ENCODE measurements at places on chromosomes 3 and 15.

DNA sequence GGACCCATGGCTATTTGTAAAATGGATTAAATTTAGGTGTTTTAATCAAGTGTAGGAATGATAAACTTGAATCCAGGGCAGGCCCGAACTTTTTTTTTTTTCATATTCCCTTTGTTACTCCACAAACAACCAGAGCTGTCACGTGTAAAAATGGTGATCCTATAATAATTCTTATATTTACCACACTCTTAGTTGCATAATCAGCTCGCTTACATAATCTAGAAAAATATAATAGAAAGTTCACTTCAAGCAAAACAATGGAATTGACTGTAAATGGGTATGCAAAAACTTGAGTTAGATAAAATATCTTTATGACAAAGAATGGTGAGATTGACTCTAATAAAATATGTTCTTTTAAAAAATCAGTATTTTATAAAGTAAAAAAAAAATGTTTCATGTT lies 2.1 kb upstream of the PAQR9 start:
- DNase-seq = no peak

- peak; percentile 90 for DNase-seq
These were observed 1.1 kb downstream of the HES1 start for GRCh38 chr3:194137008-194137505.

DNA sequence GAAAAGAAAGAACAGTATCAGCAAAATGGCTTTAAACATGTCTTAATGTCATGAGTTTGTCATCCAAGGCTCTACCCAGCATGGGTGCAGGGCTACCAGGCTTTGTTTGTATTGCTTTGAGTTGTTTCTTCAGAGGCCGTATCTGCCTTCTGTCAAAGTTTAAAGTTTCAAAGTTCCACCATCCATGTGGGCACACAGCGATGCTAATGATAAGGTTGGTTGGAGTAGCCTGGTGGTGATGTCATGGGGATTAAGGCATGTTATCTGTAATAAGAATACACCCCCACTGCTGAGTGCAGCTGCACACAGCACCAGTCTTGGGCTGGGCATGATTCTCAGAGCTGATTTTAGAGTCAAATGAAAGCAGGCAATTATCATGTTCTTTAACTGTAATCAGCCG lies 72.0 kb upstream of the LRTM1 start:
- DNase-seq = no peak

DNA sequence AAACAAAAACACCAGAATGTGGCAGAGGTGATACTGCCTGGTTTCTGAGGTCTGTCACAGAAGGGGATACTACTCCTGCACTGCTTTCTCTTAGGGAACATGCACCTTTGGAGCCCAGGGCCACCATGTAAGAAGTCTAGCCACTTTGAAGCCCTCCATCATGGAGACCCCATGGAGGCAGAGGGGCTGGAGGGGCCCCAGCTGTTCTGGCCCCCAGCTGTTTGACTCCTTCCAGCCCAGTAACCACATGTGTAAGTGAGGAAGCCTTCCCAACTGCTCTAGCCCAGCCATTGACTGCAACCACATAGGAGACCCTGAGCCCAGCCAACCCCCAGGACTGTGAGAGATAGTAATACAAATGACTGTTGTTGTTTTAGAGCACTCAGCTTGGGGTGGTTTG lies 9.0 kb upstream of the IGDCC4 start:
- DNase-seq = no peak

DNA sequence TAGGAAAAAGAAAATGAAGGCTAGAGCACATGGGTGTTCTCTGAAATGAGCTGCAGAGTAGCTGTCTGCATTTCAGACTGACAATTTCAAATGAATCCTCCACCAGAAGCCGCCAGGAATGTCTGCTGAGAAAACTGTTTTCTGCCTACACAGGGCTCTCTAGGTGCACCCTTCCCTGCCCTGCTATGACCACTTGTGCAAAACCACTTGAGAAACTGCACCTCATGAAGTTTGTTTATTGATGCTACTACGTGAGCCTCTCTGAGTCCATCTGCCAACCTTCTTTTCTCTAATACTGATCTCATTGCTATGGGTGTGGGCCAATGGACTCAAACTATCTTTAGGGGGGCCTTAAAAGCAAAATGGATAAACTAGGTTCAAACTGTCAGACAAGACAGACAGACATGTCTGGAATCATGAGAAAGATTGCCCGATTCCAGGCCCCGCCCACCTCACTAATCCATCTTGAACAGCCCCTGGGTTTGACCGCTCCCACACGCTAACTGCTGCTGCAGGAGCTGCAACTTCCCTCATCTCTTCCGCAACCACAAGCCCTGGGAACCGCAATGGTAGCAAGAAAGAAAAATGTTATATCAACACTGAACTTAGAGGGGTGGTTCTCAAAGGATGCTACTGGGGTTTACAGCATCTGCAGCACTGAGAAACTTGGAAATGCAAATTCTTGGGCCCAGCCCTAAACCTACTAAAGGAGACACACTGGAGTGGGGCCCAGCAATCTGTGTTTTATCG lies 9.0 kb upstream of the CD47 start:
- no peak for DNase-seq

GRCh38 chr3:191348098-191348497 lies 17.8 kb upstream of the UTS2B start:
- DNase-seq = no peak

DNA sequence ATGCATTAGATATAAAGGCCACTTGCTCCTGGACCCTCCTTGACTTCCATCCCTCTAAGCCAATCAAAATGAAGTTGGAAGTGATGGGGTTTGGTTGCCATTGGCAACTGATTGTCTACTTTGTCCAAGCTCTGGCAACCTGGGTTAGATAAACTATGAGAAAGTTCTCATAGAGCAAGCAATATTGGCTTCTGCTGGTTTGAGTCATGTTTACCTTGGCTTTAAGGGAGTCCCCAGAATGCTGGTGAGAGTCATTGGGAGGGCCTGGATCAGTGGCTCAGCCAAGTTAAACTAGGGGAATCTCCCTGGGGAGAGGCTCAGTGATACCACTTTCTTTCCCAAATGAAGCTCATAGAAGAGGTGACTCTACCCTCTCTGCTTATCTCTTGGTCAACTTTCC lies 176.3 kb upstream of the ROPN1 start:
- no peak for DNase-seq

DNA sequence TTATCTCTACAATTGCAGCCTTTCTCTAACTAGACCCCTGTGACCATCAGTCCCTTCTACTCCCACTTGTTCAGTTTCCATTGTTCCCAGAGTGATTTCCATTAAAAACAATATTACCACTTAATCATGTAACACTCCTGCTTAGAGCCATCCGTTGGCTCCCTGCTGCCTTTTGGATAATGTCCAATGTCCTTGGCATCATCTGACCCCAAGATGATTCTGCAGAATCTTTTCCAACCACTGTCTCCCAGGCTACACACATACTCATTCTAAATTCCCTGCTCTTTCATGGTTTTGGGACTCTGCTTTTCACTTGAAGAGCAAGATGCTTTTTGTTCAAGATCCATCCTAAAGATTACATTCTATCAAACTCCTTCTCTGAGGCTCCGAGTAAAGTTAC lies 7.1 kb downstream of the KCNH8 start:
- DNase-seq = no peak

DNA sequence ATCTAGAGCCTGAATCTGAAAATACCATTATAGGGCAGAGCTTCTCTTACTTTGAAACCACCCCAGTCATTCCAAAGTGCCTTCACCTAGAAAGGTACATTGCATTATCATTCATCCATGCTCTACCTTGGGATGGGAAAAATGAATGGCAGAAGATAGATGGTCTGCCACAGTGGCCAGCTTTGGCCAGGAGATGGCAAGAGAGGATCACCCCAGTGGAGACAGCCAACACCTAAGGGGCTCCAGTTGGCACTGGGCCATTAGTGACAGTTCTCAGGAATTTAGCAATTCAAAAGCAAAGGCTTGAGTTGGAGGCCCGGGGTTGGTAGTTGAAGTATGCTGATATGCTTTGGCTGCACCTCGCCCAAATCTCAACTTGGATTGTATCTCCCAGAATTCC lies 253.6 kb upstream of the MRPL3 start:
- no peak for DNase-seq

GRCh38 chr3:167852216-167852615 lies 116.7 kb downstream of the SERPINI1 start:
- DNase-seq = no peak

DNA sequence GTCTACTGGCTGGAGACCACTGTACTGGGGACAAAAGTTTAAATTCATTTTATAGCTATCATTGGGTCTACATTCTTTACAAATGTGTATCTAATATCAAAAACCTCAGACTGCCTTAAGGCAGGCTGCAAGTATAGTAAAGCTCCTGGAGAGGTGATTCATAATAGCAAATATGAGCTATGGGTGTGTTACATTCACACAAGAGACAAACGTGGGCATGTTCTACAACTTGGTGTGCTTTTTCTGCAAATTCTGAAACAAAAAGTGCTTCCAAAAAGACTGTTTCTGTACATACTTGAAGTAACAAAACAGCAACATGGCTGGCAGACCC lies 1101.4 kb downstream of the ROBO1 start:
- DNase-seq = peak; percentile 37

- DNase-seq = no peak
These were observed 23.9 kb downstream of the EIF4E3 start for GRCh38 chr3:71701251-71701762.

- no peak for DNase-seq
These were observed 60.7 kb downstream of the CAPN7 start for GRCh38 chr3:15266510-15267376.

DNA sequence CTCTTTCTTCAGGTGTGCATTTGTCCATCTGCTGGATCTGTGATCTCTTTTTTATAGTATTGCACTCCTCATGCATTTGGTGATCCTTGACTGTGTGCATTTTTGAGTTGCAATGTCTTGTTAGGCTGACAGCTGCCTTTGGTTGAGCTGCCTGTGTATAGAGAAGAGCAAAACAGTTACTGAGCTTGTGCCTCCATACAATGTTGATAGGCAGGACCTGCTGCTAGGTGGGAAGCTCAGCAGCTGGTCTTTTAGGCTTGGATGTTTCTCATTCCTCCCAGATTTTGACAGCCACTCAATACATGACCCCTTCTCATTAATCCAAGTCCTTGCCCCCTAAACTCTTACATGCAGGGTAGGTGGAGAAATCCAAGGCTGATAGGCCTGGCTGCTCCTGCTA lies 74.8 kb upstream of the PIAS1 start:
- DNase-seq = no peak

GRCh38 chr3:20040548-20041196 lies 426 bp downstream of the KAT2B start:
- peak; percentile 68 for DNase-seq

DNA sequence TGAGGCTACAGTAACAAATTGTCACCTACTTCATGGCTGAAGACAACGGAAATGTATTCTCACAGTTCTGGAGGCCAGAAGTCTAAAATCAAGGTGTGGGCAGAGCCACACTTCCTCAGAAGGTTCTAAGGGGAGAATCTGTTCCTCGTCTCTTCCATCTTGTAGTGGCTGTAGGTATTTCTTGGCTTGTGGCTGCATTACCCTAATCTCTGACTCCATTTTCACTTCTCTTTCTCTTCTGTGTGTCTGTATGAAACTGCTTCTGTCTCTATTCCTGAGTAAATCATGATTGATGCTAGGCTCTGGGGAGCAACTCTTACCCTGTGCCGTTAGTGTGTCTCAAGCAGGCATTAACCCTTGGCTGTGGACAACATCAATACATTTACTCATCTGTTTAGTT lies 164.7 kb downstream of the SQOR start:
- no peak for DNase-seq

DNA sequence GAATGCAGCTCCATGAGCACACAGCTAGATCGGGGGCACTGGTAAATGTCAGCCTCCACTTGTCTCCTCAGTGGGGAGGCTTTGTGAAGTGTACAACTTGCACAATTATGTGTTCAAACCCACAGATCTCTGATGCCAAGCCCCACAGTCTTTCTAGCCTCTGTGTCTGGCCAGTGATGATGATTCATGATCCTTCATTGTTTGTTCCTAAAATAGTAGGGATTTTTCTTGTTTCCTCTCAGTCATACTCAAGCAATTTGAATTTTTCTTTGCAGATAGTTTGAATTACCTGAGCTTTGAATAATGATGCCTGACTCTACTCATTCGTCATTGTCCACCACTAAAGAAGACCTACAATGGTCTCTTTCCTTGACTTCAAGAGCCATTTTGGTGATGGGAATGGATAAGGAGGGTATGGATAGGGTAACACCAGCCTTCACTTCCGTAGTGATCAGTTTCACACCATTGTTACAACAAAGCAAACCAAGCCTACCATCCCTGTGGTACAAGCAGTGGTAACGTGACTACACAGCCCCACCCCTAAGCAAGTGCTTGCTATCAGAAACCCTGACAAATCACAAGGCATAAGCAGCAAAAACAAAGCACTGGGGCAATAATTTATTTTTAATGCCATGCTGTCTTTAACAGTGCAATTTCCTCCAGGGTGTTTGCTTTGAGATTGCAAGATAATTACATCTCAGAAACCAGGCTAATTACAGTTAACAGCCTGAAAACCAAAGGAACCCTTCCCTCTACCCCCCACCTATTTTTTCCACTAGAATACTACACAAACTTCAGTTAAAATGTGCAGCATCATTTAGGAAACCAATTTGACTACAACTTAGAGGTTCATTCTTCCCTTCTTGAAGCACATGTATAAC lies 114.1 kb upstream of the PPP2R3A start:
- peak; percentile 47 for DNase-seq

- DNase-seq = peak; percentile 20
These were observed 69.5 kb upstream of the SNTN start for GRCh38 chr3:63582943-63583500.

- peak; percentile 31 for DNase-seq
These were observed 34.5 kb upstream of the CHST2 start for GRCh38 chr3:143084856-143085731.

- DNase-seq = peak; percentile 31
These were observed 60.7 kb downstream of the CFAP20DC start for GRCh38 chr3:58989163-58989562.

GRCh38 chr3:125186261-125186787 lies 26.2 kb downstream of the SLC12A8 start:
- DNase-seq = peak; percentile 41

DNA sequence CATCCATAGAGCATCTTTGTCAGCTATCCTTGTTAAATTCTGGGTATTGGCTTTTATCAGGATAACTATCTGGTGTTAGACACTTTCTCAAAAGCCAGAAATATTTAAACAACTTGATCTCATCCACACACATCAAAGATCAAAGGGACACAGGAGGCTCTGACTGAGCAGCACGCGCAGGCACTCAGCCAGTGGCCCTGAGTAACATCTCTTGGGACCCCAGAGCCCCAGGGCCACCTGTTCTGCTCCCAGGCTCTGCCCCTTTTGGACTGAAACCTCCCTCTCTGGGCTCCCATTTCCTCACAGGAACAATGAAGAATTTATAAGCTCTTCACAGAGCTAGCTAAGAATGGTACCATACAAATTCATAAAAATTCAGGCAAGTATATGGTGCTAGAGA lies 16.1 kb downstream of the ATP10A start:
- no peak for DNase-seq
